ENCODE measurements at places on chromosomes 1 and 21. TPM values are rescaled to one million over a fixed set of nuclear protein-coding genes. Genes with fewer than 3 reads are reported as not detected.

Gene PTPN7
- 0.52 TPM for total RNA-seq

Gene F13B
- not detected for total RNA-seq

Gene S100A8
- 67.3 TPM for total RNA-seq

Gene LCE2B
- not detected for total RNA-seq

Gene GJA5
- 13.0 TPM for total RNA-seq

Gene RAD54L
- total RNA-seq, result 3.1 TPM

Gene S100A7
- total RNA-seq, result not detected
